ENCODE measurements at places on chromosomes 7 and 10. TPM values are rescaled to one million over a fixed set of nuclear protein-coding genes. Genes with fewer than 3 reads are reported as not detected.

The OR9A2 gene
- not detected for polyA plus RNA-seq

DNA sequence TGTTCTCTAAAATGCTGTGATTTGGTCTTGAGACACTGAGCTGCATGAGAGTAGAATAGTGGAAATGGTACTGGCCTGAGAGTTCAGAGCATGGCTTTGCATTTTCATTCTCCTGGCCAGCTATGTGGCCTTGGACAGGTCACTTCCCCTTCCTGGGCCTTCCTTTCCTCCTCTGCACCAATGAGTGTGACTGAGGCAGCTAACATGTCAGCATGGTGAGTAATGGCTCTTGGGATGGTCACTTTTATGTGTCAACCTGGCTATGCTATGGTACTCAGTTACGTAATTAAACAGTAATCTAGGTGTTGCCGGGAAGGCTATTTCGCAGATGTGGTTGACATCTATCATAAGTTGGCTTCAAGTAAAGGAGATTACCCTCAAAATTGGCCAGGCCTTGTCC is 109.3 kb downstream of the RTKN2 start:
- no peak for DNase-seq

DNA sequence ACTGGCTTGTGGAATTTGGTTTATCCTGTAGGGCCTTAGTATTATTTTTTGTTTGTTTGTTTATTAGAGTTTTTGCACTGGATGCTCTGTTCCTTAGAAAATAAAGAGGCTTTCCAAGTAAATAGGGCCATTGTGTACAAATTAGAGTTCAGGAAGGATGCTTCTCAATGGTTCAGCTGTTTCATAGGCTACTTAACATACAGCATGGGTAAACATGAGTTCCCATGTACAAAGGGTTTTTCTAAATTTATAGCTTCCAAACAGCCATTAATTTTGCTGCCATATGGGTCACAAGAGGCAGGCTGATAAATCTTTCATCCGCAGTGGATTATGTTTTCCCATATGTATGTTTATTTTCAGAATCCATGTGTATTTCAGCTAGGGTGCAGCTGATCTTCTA is 121.6 kb upstream of the WDR11 start:
- DNase-seq: no peak

GRCh38 chr10:69439350-69439739 is 11.9 kb upstream of the TSPAN15 start:
- no peak for DNase-seq

DNA sequence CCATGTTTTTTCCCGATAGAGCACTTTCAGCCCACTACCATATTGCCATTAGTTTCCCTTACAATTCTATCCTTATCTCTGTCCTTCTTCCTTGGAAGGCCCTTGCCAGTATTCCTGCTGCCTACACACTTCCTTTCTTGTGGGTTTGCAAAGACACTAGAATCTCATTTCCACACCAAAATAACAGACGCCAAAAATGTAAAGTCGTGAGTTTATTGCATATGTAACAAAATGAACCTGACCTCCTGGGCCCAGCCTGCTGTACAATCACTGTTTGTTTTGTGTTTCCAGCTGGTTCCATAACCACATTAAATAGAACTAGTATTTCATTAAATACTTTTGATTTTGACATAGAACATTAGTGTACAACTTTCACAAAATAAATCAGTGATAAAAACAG is 116.7 kb downstream of the SMURF1 start:
- DNase-seq: no peak

GRCh38 chr10:75999515-76000209 is 568.2 kb downstream of the LRMDA start:
- DNase-seq: no peak

The PUS7 gene
- polyA plus RNA-seq: 5.2 TPM

- no peak for DNase-seq
Measured at GRCh38 chr10:46541735-46542566, 14.5 kb downstream of the GPRIN2 start.

- no peak for DNase-seq
Measured at GRCh38 chr7:21903020-21903786, 42.5 kb downstream of the CDCA7L start.

DNA sequence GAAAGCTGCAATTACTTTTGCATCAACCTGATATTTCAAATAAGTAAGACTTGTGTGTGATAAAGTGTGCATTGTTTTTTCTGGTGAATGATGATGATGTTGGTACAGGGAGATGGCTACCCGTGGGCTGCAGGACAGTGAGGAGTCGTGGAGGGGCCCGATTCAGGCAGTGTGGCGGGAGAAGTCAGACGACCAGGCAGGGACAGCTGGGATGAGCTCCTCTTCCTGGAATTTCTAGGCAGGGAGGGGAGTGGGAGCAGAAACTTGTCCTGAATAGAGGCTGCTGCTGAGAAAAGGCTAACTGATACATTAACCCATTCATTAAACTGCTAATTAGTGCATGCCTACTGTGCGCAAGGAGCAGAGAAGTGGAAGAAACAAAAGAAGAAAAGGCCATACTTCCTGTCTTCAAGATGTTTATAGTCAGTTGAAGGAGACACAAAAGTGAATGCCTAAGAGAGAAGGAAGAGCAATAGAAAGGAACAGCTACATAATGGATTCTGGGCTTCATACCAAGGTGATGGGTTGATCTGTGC is 9.3 kb upstream of the GATAD1 start:
- DNase-seq: no peak

The FOXI2 gene
- polyA plus RNA-seq: not detected

DNA sequence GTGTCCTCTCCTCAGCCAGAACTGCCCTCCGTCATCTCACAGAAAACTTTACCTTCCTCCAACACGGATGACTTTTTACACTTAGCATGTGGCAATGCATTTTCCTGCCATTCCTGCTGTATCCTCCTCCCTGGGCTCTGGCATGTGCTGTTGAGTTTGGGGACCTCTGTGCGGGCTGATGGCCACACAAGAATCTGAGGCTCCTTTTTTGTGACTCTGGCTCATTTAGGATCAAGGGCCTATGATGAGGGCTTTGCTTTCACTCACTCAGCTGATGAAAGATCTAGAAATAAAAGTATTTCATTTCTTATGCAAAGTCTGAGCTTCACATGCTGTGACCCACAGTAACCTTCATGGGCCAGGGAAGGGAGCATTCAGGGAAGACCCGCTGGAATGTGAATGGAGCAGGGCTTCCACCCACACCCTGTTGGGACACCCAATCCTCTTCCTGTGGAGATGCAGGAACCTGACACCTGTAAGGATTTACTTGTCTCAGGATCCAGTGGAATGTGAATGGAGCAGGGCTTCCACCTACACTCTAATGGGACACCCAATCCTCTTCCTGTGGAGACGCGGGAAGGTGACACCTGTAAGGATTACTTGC is 500.3 kb upstream of the MKI67 start:
- no peak for DNase-seq

- no peak for DNase-seq
Measured at GRCh38 chr7:5582532-5582935, 158.9 kb upstream of the TNRC18 start.

- DNase-seq: no peak
Measured at GRCh38 chr7:41711283-41712064, 8.6 kb upstream of the INHBA start.

- no peak for DNase-seq
Measured at GRCh38 chr7:35748371-35748770, 52.5 kb upstream of the SEPTIN7 start.

All from CD8-positive, alpha-beta memory T cell (primary cell).